ENCODE measurements at places on chromosomes 5 and 9. TPM values are rescaled to one million over a fixed set of nuclear protein-coding genes. Genes with fewer than 3 reads are reported as not detected.

The PLEKHG4B gene
- 0.99 TPM for total RNA-seq

GRCh38 chr5:139523635-139524445 lies 37.3 kb upstream of the UBE2D2 start:
- peaks cover 13% of the 10 kb centered on the region for H3K4me1 ChIP-seq
- H3K27ac ChIP-seq: no peak overlapping the region
- H3K27me3 ChIP-seq: no peaks in the 10 kb centered on the region
- no peak overlapping the region for H3K4me3 ChIP-seq
- no peak for DNase-seq
- H3K36me3 ChIP-seq: no peaks in the 10 kb centered on the region

The SLC4A9 gene
- total RNA-seq: not detected

- no peaks in the 10 kb centered on the region for H3K36me3 ChIP-seq
- DNase-seq: no peak
- H3K4me3 ChIP-seq: no peak overlapping the region
- no peaks in the 10 kb centered on the region for H3K27me3 ChIP-seq
These were observed 32.4 kb upstream of the CKS2 start for GRCh38 chr9:89278551-89278950.

The CAMK2A gene
- total RNA-seq: 0.26 TPM

DNA sequence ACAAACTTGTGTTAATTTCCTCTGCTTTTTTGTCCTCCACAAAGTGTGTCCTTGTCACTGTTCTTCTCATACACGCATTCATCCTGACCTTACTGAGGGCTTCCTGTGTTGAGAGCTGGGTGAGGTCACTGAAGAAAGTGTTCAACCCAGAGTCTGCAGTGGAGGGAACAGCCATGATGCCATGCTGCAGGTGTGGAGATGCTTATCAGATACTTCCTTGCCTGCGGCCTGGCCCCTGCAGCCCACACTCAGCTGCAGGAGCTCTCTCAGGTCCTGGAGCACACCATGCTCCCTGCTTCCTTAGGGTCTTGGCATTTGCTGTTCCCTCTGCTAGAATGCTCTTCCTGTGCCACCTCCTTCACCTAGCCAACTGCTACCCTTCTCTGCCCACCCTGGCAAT lies 108.1 kb upstream of the SPRY4 start:
- H3K4me3 ChIP-seq: no peak overlapping the region
- H3K4me1 ChIP-seq: no peaks in the 10 kb centered on the region
- H3K36me3 ChIP-seq: no peaks in the 10 kb centered on the region
- H3K27ac ChIP-seq: no peak overlapping the region
- no peak for DNase-seq
- no peaks in the 10 kb centered on the region for H3K27me3 ChIP-seq

The GABRB2 gene
- not detected for total RNA-seq

- H3K4me3 ChIP-seq: no peak overlapping the region
- peaks cover 32% of the 10 kb centered on the region for H3K4me1 ChIP-seq
These were observed 4.2 kb downstream of the TXNDC15 start for GRCh38 chr5:134878403-134878802.

The C9 gene
- not detected for total RNA-seq

GRCh38 chr5:17951392-17952169 lies 317.3 kb downstream of the TAF11L14 start:
- no peaks in the 10 kb centered on the region for H3K36me3 ChIP-seq
- DNase-seq: no peak
- no peaks in the 10 kb centered on the region for H3K4me1 ChIP-seq
- H3K27me3 ChIP-seq: no peaks in the 10 kb centered on the region

The SPINK6 gene
- not detected for total RNA-seq

DNA sequence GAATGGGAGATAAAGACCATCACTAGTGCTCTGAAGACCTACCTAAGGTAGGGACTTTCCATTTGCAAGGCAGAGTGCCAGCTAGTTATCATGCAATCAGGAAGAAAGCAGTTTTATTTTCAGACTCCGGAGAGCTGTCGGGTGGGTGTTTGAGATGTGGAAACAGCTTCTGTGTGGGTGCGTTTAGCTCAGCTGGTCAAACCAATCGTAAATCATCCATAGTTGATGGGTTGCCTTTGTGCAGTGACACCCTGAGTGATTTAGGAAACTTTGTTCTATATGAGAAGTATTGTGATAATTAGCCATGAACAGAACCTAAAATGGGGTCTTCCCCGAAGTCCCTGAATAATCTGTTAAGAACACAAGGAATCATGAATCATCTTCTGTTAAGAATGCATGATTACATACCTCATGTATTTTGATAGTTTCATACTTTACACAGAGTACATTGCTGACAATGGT lies 284.3 kb downstream of the ARHGAP26 start:
- H3K4me3 ChIP-seq: no peak overlapping the region
- peak overlapping the region; percentile 11 for H3K27ac ChIP-seq
- DNase-seq: no peak
- H3K27me3 ChIP-seq: no peaks in the 10 kb centered on the region
- H3K36me3 ChIP-seq: peaks cover 2% of the 10 kb centered on the region

DNA sequence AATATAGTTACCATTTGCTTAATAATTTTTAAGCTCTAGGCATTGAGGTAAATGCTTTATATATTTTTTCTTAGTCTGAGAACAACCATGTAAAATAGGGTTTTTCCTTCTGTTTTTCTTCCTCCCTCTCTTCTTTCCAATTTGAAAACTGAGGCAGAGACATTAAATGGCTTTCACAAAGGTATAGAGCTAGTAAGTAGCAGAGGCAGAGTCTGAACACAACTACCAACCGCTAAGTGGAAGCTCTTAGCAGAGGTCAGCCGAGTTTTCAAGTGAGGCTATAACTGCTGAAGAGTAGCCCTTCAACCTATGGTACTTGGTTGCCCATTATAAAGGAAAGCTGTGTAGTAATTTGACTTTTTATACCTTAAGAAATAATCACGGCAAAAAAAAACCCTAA lies 187.1 kb downstream of the MEF2C start:
- no peak overlapping the region for H3K27ac ChIP-seq
- peaks cover 19% of the 10 kb centered on the region for H3K4me1 ChIP-seq
- no peaks in the 10 kb centered on the region for H3K27me3 ChIP-seq

The CDX1 gene
- not detected for total RNA-seq

The ADAM19 gene
- total RNA-seq: 1.3 TPM

The PPP3R2 gene
- not detected for total RNA-seq

The FANCG gene
- total RNA-seq: 29.3 TPM

- no peaks in the 10 kb centered on the region for H3K27me3 ChIP-seq
- H3K27ac ChIP-seq: no peak overlapping the region
- H3K4me1 ChIP-seq: no peaks in the 10 kb centered on the region
- H3K36me3 ChIP-seq: no peaks in the 10 kb centered on the region
These were observed 42.4 kb downstream of the HOMER1 start for GRCh38 chr5:79471556-79471955.

- DNase-seq: no peak
- no peaks in the 10 kb centered on the region for H3K27me3 ChIP-seq
- no peak overlapping the region for H3K4me3 ChIP-seq
- no peaks in the 10 kb centered on the region for H3K4me1 ChIP-seq
- peaks cover 8% of the 10 kb centered on the region for H3K36me3 ChIP-seq
These were observed 57.9 kb downstream of the MCCC2 start for GRCh38 chr5:71645030-71645429.

DNA sequence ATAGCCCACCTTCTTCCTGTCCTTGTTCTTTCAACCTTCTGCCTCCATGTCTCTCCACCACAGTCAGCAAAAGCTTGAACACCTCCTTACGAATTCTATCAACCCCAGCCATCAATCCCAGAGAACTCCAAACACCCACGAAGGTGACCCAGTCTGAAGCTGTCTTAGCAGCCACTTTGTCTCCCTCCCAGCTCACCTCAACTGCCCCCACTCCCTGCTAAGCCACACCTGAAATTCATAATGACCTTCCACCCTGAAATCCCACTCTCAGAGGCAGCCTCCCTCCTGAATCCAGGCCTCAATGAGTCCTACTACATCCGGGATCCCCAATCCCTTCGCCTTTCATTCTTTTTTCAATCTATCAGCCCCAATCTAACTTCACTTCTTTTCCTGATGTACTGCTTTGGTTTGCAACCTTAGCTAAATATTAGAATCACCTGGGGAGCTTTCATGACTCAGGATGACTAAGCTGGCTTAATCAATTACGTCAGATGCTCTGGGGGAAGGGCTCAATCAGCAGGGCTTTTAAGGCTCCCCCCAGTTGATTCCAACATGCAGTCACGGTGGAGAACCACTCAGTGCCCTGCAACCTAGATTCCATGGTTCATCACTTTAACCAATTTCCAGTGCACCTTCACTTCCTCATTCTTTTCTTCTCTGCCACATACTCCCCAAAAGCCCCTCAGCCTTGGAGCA lies 32.2 kb downstream of the BHMT start:
- no peak overlapping the region for H3K27ac ChIP-seq
- DNase-seq: peak; percentile 4
- H3K36me3 ChIP-seq: no peaks in the 10 kb centered on the region
- no peaks in the 10 kb centered on the region for H3K27me3 ChIP-seq

- H3K27ac ChIP-seq: no peak overlapping the region
- no peaks in the 10 kb centered on the region for H3K4me1 ChIP-seq
- no peaks in the 10 kb centered on the region for H3K36me3 ChIP-seq
- H3K27me3 ChIP-seq: no peaks in the 10 kb centered on the region
- no peak overlapping the region for H3K4me3 ChIP-seq
- no peak for DNase-seq
These were observed 13.5 kb downstream of the ZNF346 start for GRCh38 chr5:177035976-177036375.

The LCN6 gene
- total RNA-seq: not detected

GRCh38 chr5:99906776-99907175 lies 628.4 kb upstream of the FAM174A start:
- no peaks in the 10 kb centered on the region for H3K4me1 ChIP-seq
- no peak for DNase-seq
- H3K4me3 ChIP-seq: no peak overlapping the region
- no peaks in the 10 kb centered on the region for H3K27me3 ChIP-seq

- H3K4me1 ChIP-seq: no peaks in the 10 kb centered on the region
- H3K4me3 ChIP-seq: no peak overlapping the region
- no peaks in the 10 kb centered on the region for H3K27me3 ChIP-seq
- DNase-seq: no peak
- no peaks in the 10 kb centered on the region for H3K36me3 ChIP-seq
These were observed 55.9 kb upstream of the SLCO6A1 start for GRCh38 chr5:102554728-102555127.

DNA sequence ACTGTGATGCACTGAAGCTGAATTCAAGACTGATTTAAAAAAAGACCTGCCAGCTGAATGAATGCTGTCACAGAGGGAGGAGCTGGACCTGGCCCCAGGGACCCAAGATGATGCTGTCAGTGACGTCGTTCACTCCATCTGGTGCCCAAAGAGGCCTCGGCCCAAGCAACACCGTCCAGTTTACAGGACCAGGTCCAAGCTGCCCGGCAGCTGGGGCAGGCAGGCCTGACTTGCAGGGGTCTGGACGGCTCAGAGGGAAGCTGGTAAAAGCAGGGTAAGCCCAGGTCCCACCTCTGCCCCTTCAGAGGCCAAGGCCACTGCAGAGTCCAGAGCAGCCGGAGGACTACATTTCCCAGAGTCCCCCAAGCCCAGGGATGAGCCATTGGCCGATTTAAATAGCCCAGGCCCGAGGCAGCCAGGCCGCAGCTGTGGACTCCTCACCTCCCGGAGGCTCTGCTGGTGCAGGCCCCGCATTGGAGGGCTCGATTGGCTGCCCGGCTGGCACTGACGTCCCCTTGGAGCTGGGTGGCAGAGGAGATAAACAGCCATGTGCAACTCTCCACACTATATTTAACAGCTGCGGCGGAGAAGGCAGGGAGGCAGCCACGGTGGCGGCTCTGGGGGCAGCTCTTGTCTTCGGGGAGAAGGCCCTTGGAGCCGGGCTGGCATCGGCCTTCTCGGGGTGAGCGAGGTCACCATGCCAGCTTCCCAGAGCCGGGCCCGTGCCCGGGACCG lies at the start of gene PLPP7:
TSS of gene PLPP7 (plus strand) at position 423 of the 735 bp plus-strand sequence. CDS start at position 698, 275 bp downstream.
- H3K4me1 ChIP-seq: no peaks in the 10 kb centered on the region
- no peak within 1 kb of the TSS for H3K4me3 ChIP-seq
- DNase-seq: peak; percentile 50
- H3K36me3 ChIP-seq: no peaks in the 10 kb centered on the region
- H3K27ac ChIP-seq: peak within 1 kb of the TSS; percentile 37
- no peaks in the 10 kb centered on the region for H3K27me3 ChIP-seq

DNA sequence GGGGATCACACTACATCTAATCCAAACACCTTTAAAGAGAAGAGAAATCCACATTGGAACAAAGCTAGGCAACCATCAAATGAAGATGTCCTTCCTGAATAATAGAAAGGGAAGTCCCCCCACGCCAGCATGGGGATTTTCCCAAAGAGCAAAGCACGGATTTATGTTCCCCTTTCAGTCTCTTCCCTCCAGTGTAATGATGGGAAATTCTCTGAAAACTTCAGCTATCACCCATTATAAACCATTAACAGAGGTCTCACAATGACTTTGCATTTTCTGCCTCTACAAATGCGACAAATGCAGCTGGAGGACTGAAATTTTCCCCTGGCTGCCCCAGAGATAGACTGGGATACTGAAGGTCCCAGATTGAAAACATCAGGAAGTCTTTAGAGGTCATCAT lies 368.7 kb downstream of the EFNA5 start:
- H3K4me1 ChIP-seq: no peaks in the 10 kb centered on the region
- no peak overlapping the region for H3K27ac ChIP-seq
- H3K27me3 ChIP-seq: no peaks in the 10 kb centered on the region

The ATP6V1G1 gene
- total RNA-seq: 91.3 TPM

The SHISAL2B gene
- 0.99 TPM for total RNA-seq

- H3K36me3 ChIP-seq: no peaks in the 10 kb centered on the region
- peak; percentile 66 for DNase-seq
- H3K27me3 ChIP-seq: no peaks in the 10 kb centered on the region
- no peak overlapping the region for H3K4me3 ChIP-seq
These were observed 63.6 kb upstream of the BOD1 start for GRCh38 chr5:173679909-173680630.

The FIBCD1 gene
- total RNA-seq: not detected

- peak; percentile 30 for DNase-seq
- H3K27ac ChIP-seq: no peak overlapping the region
- H3K36me3 ChIP-seq: no peaks in the 10 kb centered on the region
- H3K27me3 ChIP-seq: no peaks in the 10 kb centered on the region
These were observed 183.4 kb downstream of the SPOCK1 start for GRCh38 chr5:137315534-137316345.

GRCh38 chr5:174327317-174327864 lies 281.9 kb downstream of the NSG2 start:
- no peaks in the 10 kb centered on the region for H3K4me1 ChIP-seq
- no peak overlapping the region for H3K4me3 ChIP-seq
- DNase-seq: peak; percentile 73
- no peaks in the 10 kb centered on the region for H3K36me3 ChIP-seq
- H3K27me3 ChIP-seq: no peaks in the 10 kb centered on the region

The RGS3 gene
- total RNA-seq: 25.7 TPM

- no peak overlapping the region for H3K4me3 ChIP-seq
- H3K36me3 ChIP-seq: no peaks in the 10 kb centered on the region
- no peak overlapping the region for H3K27ac ChIP-seq
- DNase-seq: no peak
These were observed 21.6 kb upstream of the MELK start for GRCh38 chr9:36551129-36551528.

DNA sequence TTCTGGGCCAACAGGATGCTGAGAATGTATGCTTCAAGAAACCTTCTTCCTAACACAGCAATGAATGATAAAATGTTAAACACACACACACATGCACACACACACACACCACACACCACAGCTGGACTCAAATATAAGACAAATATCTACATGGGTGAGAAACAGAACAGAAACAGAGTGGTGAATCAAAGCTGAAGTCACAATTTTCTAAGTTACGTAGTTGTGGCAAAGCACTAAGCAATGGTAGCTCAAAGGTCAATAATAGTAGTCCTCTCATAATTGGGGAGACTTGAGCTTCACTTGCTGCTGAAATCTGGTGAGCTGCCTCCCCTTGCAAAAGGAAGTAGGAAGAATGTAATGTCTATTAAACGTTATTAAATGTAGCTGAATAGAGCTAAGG lies 33.7 kb upstream of the ITGA1 start:
- no peaks in the 10 kb centered on the region for H3K27me3 ChIP-seq
- no peak overlapping the region for H3K4me3 ChIP-seq
- H3K27ac ChIP-seq: no peak overlapping the region
- no peak for DNase-seq
- no peaks in the 10 kb centered on the region for H3K4me1 ChIP-seq
- H3K36me3 ChIP-seq: no peaks in the 10 kb centered on the region

The PHF24 gene
- 0.26 TPM for total RNA-seq

Measured in body of pancreas (tissue), 4 donors.